ENCODE measurements at places on chromosomes 2 and 18. TPM values are rescaled to one million over a fixed set of nuclear protein-coding genes. Genes with fewer than 3 reads are reported as not detected.

The PSD4 gene
- total RNA-seq = 14.2 TPM

The RAB27B gene
- 1.0 TPM for total RNA-seq

The FRZB gene
- total RNA-seq = 1.8 TPM

The CCNT2 gene
- 41.8 TPM for total RNA-seq

The TUBB8B gene
- total RNA-seq = not detected

The ASXL3 gene
- total RNA-seq = 0.75 TPM

The DSG4 gene
- total RNA-seq = 0.63 TPM

The TDRD15 gene
- total RNA-seq = 0.84 TPM

The RNF144A gene
- total RNA-seq = 39.9 TPM

The NAT8 gene
- total RNA-seq = not detected

The ACADL gene
- 13.8 TPM for total RNA-seq

The AGAP1 gene
- total RNA-seq = 24.3 TPM

The ECEL1 gene
- total RNA-seq = 1.0 TPM

The ACTG2 gene
- 7.5 TPM for total RNA-seq

All from omental fat pad (tissue), 4 donors.